ENCODE measurements at places on chromosomes 6 and 20.

GRCh38 chr6:36622901-36623546, 28.9 kb downstream of the SRSF3 start:
- no peak for DNase-seq

- DNase-seq, result no peak
Observed at GRCh38 chr20:19874040-19874727, 116.1 kb downstream of the RIN2 start.

DNA sequence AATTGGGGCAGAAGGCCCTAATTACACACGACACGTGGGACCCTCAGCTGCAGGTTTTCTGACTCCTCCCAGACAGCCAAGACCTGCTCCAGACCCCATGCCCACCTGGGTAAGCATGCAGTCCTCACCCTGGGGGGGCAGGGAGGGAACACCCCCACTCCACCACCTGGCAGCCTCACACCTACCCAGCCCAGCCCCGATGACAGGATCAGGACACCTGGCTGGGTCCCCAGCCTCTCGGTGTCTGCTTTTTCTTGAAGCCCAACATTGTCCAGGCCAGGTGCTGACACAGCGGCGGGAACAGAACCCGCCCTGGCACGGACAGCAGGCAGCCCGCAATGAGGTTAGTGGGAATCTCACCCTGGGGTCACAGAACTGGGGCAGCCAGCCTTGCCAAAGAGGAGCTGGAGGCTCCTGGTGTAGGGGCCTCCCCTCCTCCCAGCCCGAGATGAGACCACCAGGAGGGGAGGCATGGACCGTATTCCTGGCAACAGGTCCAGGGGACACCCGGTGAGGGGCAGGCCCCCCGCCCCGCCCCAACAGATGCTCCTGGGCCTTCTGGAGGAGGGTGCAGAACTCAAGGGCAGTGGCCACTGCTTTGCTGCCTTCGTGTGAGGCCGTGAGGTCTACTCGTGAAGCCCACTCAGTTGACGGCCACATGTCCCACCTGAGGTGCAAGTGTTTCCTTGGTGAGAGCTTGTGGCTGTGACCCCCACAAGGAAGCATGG, 103.8 kb downstream of the DLL1 start:
- no peak for DNase-seq

DNA sequence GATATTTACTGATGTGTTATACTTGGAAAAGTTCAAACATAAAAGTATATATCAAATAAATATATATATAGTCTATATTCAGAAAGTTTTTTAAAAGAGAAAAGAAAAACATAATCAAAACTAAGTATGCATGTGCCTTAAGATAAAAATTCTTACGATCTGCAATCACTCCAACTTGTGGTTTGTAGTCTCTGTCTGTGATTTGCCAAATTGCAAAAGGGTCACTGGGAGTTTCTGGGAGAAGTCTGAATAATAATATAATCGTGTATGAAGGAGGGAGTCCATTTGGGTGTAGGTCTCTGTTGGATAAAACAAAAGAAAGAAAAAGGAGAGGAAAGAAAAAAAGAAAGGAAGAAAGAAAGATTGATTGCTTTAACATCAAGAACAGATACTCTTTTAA, 92.4 kb downstream of the COL12A1 start:
- no peak for DNase-seq

DNA sequence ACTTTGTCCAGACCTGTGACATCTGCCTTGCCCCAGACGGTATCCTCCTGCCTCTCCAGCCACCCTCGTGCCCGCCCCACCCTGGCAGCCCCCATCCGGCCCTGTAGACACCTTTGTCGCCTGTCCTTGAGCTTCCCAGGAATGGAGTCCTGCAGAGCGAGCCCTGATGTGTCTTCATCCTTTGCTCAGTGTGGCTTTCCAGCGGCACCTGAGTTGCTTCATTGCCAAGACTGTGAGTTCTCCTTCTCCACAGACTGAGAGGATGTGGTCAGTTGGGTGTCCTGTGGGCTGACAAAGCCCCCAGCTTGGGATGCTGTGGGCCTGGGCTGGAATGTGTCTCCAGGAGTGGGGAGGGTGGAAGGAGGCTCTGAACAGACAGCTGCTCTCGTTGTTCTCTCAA, 1.7 kb upstream of the CST4 start:
- no peak for DNase-seq

DNA sequence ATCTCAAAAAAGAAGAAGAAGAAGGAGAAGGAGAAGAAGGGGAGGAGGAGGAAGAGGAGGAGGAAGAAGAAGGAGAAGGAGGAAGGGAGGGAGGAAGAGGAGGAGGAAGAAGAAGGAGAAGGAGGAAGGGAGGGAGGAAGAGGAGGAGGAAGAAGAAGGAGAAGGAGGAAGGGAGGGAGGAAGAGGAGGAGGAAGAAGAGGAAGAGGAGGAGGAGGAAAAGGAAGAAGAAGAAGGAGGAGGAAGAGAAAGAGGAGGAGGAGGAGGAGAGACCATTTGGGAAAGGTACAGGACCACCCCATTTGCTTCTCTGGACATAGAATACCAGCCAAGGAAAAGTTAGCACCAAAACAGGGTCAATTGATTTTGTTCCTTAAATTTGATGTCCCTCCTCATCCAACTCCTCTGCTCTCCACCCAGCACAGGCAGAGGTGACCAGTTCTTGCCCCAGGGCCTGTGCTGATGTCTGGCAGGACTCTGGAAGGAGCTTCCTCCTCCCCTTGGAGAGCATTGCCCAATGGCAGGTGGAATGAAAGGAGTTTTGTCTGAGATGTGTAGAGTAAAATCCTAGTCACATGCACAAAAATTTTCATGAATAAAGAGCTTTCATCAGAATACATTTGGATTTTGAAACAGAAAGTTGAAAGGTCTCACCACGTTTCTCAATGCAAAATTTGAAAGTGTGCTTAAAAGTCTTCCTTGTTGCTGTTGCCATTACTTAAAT, 182.9 kb downstream of the LY86 start:
- DNase-seq, result no peak

GRCh38 chr20:50049442-50050026, 63.4 kb downstream of the UBE2V1 start:
- DNase-seq, result no peak

GRCh38 chr6:36616893-36617521, 22.8 kb downstream of the SRSF3 start:
- peak; percentile 69 for DNase-seq
